ENCODE measurements at places on chromosomes 3 and 15. TPM values are rescaled to one million over a fixed set of nuclear protein-coding genes. Genes with fewer than 3 reads are reported as not detected.

SLC22A14 gene
- 0.20 TPM for total RNA-seq

CD200R1 gene
- total RNA-seq: 25.8 TPM

P2RY14 gene
- 0.31 TPM for total RNA-seq

ADGRG7 gene
- not detected for total RNA-seq

DNA sequence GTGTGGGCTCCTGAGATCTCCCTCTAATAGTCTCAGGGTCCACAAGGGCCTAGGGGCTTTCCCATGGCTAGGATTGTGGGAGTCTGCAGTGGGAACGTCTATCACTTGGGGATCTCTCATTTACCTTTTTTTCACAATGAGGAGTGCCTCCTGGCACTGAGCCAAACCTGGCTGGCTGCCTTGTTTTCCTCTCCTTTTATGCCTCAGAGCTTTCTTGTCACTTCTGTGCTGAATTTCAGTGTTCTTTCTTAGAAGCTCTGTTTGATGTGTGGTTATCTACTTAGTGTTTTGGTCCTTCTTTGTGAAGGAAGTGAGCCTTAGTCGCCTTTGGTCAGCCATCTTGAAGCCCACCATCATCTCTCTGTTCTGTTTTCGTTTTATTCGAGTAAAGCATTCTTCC, 33.9 kb downstream of the DOCK3 start:
- no peak overlapping the region for H3K27ac ChIP-seq
- no peaks in the 10 kb centered on the region for H3K36me3 ChIP-seq
- DNase-seq: no peak
- H3K4me3 ChIP-seq: no peak overlapping the region

DNA sequence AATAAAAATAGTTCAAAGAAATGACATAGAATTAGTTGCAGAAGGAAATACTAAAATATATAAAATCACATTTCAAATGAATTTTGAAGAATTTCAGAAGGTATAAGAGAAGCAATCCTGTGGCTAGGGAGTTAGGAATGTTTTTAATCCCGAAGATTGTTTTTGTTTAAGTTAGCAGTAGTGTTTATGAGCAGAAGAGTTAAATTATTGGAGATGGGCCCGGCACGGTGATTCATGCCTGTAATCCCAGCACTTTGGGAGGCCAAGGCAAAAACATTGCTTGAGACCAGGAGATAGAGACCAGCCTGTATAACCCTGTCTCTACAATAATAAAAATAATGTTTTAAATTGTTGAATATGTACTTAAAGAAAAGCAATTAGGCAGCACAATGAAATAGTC, 432.5 kb downstream of the MFSD1 start:
- H3K27ac ChIP-seq: no peak overlapping the region
- no peak overlapping the region for H3K4me3 ChIP-seq
- no peak for DNase-seq
- no peaks in the 10 kb centered on the region for H3K27me3 ChIP-seq
- H3K4me1 ChIP-seq: no peaks in the 10 kb centered on the region

GRCh38 chr3:65632414-65632813, 406.3 kb downstream of the MAGI1 start:
- no peaks in the 10 kb centered on the region for H3K27me3 ChIP-seq
- H3K4me1 ChIP-seq: no peaks in the 10 kb centered on the region
- H3K4me3 ChIP-seq: no peak overlapping the region
- no peak overlapping the region for H3K27ac ChIP-seq
- H3K36me3 ChIP-seq: no peaks in the 10 kb centered on the region
- no peak for DNase-seq

Data from natural killer cell (primary cell).